AG09319 (cell line): ENCODE measurements at places on chromosomes 7 and 10.

DNA sequence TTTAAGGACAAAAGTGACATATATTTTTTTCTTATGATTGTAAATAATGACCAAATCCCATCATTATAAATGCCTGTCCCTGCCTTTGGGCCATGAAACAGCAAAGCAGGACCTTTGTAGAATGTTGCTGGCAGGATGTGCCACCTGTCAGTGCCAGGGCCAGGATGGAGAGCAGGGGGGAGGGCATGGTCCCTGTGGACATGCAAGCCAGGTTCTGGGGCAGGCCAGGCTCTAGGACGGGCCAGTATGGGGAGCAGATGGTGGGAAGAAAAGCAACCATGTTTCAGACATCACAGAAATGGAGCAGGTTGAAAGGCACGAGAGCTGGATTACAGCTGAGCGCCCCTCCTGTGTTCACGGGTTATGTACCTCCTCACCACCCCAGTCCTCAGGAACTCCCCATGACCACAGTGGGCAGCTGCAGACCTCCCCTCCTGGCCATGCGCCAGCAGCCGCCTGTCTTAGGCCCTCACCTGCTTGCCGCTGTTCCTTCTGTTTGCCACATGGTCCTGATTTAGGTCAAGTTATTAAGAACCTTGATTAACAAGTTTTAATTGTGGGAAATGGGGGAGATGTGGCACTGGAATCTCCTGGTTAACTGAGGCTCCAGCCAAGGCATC lies 210.4 kb downstream of the PAXIP1 start:
- no peak for DNase-seq

DNA sequence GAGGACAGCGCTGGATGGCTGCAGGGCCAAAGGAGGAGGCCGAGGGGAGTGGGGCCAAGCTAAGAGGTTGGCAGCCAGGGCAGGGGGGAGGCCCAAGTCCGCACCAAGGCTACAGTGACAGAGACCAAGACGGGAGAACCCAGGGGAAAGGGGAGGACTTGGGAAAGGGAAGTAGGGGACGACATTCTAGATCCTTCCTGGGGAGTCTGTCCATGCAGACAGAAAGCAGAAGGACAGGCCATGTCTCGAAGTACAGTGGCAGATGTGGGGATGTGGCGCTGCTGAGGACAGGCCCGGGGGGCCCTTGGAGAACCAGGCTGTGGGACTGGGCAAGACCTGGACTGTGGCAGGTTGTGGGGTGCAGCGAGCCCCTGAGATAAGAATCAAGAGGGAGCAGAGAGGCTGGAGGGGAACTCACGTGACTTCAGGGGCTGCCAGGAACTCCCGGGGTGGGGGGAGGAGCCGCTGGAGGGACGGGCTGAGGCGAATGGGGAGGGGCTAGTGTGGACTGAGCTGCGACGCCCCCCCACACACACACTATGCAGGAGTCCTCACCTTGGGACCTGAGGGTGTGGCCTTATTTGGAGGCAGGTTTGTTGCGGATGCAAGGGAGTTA lies 68.5 kb upstream of the TNRC18 start:
- no peak for DNase-seq

- DNase-seq = no peak
Observed at GRCh38 chr10:86747796-86748581, 8.4 kb upstream of the BMPR1A start.

- no peak for DNase-seq
Observed at GRCh38 chr10:36019749-36020148, 377.7 kb upstream of the FZD8 start.

GRCh38 chr10:33037726-33038125 lies 79.7 kb upstream of the ITGB1 start:
- no peak for DNase-seq

- DNase-seq = no peak
Observed at GRCh38 chr7:30511973-30512662, 7.5 kb upstream of the GGCT start.

DNA sequence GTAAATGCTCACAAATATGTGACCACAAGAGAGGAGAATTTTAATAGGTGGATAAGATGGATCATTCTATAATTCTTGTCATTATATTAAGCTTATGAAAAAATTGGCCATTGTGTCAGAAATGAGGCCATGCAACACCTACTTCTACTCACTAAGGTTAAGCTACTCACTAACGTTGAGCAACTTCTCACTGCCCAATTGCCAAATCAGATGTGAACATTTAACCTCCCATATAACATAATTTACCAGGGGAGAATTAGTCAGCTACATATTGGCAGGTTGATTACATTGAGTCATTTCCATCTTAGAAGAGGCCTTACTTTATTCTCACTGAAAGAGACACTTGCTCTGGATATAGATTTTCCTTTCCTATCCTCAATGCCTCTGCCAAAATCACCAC lies 211.2 kb upstream of the DGKB start:
- DNase-seq = no peak

DNA sequence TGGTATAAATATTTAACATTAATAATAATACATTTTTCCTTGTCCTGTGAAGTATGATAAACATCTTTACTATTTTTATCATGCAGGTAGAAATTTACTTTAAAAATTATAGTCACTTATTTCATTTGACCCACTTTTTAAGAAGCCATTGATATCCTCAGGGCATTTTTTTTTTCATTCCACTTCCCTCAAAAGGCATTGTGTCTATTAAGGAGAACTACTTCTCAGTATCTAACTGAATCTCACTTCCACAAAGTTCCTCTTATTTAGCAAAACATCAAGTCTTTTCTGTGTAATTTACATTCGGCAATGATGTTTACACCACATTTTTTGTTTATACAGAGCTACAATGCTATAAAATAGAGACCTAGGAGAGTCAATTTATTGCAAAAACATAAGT lies 388.2 kb upstream of the AKR1E2 start:
- no peak for DNase-seq

- no peak for DNase-seq
Observed at GRCh38 chr10:15879663-15880062, 19.4 kb upstream of the MINDY3 start.

GRCh38 chr10:112184379-112184778 lies 814 bp upstream of the GPAM start:
- no peak for DNase-seq

GRCh38 chr7:95539426-95539825 lies 53.7 kb downstream of the ASB4 start:
- DNase-seq = no peak

DNA sequence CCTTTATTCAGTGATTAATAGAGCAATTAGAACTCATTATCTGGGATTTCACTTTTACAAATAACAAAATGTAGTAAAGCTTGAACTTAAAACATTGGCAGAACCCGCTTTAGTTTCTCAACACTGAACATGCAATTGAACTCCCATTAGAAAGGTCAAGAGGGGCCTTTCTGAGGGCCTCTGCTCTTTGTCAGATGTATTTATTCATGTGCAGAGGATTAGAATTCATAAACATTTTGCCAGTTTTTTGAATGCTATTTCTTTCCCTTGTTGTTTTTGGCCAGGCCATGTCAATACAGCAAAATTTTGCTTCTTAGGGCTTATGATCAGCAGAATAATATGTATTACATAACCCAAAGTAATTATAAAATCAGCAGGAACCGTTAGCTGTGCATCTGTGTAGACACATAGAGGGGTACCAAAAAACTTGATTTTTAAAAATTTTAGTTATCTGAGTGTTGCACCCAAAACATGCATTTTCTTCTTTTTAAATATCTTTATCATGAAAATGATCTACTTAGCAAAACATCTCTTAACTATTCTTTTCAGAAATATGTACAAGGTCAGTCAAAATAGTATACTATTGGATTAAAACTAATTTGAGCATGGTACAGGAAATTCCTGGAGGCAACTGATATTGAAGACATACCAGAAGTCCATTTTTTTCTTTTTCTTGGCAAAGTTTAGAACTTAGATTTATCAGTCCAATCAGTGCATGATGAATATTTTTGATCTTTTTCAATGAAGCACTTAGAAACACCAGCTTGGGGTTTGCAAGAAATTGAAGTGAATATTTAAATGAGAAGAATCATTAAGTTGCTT lies 177.5 kb downstream of the TWIST1 start:
- DNase-seq = peak; percentile 28

- no peak for DNase-seq
Observed at GRCh38 chr10:43408331-43408709, 666 bp downstream of the HNRNPF start.

- DNase-seq = no peak
Observed at GRCh38 chr7:138885383-138886147, 87.6 kb upstream of the ATP6V0A4 start.

DNA sequence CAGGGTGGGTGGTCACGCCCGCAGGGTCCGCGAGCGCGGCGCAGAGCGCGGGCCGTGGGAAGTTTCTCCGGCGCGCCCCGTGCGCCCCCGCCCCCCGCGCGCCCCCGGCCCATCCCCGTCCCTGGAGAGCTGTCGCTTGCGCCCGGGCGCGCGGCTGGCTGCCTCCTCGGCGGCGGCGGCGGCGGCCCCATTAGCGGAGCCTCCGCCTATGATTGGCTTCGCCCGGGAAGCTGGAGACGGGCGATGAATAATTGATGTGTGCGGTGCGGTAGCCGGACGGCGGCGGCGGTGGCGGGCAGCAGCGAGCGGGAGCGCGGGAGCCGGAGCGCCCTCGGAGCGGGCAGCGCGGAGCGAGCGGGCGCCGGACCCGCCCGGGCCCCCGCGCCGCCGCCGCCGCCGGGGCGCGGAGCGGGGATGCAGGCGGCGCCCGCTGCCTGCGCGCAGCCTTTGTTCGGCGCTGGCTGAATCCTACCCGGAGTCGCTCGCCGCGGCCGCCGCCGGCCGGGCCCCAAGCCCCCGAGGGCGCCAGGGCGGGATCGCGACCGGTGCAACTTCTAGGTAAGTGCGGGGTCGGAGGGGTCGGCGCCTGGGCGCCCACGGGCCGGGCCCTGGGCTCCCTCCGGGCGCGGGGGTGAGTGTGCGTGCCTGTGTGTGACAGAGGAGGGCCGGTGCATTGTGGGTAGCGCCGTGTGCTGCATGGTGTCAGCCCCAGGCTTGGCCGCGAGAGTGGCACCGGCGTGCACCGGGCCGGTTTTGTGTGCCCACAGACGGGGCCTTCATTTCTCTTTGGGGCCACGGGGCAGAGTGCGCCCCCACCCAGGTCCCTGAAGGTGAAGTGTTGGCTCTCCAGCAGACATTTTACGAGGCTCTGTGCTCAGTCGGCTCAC lies 103.8 kb upstream of the PPIF start:
- no peak for DNase-seq

DNA sequence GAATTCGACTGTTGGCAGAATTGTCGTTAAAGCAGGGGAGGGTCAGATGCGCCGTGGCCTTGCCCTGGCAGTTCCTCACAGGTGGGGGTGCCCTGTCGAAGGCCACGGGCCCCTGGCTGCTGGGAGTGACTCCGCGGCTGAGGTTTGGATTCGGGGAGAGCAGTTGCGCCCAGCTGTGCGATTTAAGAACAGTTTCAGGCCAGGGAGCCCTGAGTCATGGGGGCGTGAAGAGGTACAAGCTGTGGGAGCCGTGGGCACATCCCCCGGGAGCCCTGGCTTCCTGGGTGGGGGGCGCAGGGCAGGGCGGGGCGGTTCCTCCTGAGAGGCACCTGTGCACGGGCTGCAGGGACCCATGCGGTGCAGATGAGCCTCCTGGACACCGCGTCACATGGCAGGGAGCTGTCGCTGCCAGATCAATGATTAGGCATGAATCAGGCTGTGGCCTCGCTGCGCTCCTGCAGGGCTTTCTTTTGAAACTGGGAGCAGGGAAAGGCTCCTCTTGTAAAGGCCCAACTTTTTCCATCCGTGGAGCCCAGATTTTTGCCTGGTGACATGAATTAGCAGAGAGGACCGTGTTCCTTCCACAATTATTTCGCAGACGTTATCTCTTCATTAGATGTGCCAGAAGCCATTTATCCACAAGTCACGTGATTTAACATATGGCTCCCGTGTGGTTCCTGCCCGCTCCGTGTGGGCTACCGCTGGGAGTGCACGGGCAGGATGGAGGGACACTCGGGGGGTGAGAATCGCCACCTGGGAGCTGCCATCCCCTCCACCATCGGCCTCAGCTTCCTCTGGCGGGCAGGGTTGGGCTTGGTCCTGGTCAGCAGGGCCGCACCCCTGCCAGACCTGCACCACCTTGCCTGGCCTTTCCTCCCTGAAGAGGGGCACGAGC lies 918 bp downstream of the PWWP2B start:
- DNase-seq = no peak

GRCh38 chr7:134669845-134670373 lies 23.3 kb downstream of the BPGM start:
- DNase-seq = peak; percentile 48

GRCh38 chr7:50336894-50337703 lies 32.6 kb downstream of the IKZF1 start:
- DNase-seq = no peak

GRCh38 chr10:133511408-133511807 lies 15.8 kb upstream of the CYP2E1 start:
- no peak for DNase-seq

DNA sequence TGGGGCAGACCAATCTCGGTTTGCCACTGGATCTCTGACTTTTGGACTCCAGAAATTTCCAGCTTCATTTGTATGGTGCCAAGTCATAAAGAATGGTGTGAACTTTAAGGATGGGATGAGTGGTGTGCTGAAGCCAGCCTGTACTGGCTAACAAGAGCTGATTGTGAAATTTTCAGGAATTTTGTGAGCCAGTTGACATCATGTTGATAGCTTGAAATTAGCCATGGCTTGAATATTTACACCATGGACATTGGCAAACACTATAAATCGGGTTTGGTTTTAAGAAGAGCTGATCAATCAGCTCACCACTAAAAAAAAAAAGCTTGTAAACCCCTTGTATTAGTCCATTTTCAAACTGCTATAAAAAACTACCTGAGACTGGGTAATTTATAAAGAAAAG lies 14.1 kb upstream of the MYH16 start:
- no peak for DNase-seq

GRCh38 chr7:125278318-125278717 lies 348.7 kb upstream of the POT1 start:
- no peak for DNase-seq

GRCh38 chr7:45973725-45974532 lies 52.9 kb upstream of the IGFBP3 start:
- DNase-seq = no peak

DNA sequence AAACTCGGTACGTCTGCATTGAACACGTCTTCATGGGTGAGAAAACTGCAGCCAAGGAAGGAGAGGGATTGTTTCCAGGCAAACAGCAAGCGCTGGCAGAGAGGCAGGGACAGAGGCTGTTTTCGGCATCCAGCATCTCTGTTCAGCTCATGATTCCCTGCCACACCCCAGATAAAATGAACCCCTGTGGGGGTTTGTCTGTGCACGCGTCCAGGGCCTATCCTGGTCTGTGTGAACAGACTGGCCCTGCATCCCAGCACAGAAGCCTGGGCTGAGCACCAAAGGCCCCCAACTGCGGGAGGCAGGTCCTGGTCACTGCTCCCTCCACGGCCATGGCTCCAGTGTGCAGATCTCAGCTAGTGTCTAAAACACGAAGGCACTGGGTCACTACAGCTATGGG lies 83.3 kb upstream of the FAM20C start:
- no peak for DNase-seq

- DNase-seq = no peak
Observed at GRCh38 chr7:137985253-137985896, 16.5 kb downstream of the CREB3L2 start.

- DNase-seq = no peak
Observed at GRCh38 chr7:153930696-153931095, 121.5 kb upstream of the DPP6 start.
